ENCODE measurements at places on chromosomes 3 and 15. TPM values are rescaled to one million over a fixed set of nuclear protein-coding genes. Genes with fewer than 3 reads are reported as not detected.

DNA sequence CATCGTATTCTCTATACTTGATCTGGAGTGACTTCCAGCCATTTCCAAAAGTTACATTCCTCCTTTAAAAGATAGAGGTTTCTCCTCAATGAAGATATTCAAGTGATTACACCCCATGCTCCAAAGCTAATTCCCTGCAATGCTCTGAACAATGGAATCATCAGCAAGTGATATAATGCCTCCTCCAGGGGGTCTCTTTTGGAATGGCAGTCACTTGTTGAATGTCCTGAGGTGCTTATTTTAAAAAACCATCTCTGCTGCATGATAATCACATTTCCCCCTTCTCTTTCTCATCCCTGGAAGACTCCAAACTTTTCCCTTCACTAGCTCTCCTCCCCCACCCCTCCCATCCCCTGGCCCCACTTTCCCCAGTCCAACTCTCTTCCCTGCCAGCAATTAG is 2.6 kb downstream of the LHFPL4 start:
- no peak for DNase-seq
- no peaks in the 10 kb centered on the region for H3K27me3 ChIP-seq
- no peak overlapping the region for H3K27ac ChIP-seq
- no peaks in the 10 kb centered on the region for H3K36me3 ChIP-seq
- H3K4me3 ChIP-seq = no peak overlapping the region
- peaks cover 3% of the 10 kb centered on the region for H3K4me1 ChIP-seq

- H3K4me3 ChIP-seq = no peak overlapping the region
- no peak for DNase-seq
- H3K4me1 ChIP-seq = no peaks in the 10 kb centered on the region
Measured at GRCh38 chr3:97831140-97831539, 9.3 kb downstream of the CRYBG3 start.

- no peak for DNase-seq
- no peak overlapping the region for H3K4me3 ChIP-seq
- no peaks in the 10 kb centered on the region for H3K27me3 ChIP-seq
- no peaks in the 10 kb centered on the region for H3K36me3 ChIP-seq
- no peak overlapping the region for H3K27ac ChIP-seq
Measured at GRCh38 chr15:101647251-101647650, 4.9 kb downstream of the TM2D3 start.

- H3K36me3 ChIP-seq = no peaks in the 10 kb centered on the region
- no peak overlapping the region for H3K27ac ChIP-seq
- no peak for DNase-seq
Measured at GRCh38 chr15:24858737-24859601, 95.8 kb upstream of the SNRPN start.

- H3K27ac ChIP-seq = no peak overlapping the region
- H3K4me1 ChIP-seq = no peaks in the 10 kb centered on the region
- H3K27me3 ChIP-seq = no peaks in the 10 kb centered on the region
- H3K4me3 ChIP-seq = no peak overlapping the region
- H3K36me3 ChIP-seq = no peaks in the 10 kb centered on the region
Measured at GRCh38 chr3:180329847-180330246, 272.1 kb upstream of the TTC14 start.

DNA sequence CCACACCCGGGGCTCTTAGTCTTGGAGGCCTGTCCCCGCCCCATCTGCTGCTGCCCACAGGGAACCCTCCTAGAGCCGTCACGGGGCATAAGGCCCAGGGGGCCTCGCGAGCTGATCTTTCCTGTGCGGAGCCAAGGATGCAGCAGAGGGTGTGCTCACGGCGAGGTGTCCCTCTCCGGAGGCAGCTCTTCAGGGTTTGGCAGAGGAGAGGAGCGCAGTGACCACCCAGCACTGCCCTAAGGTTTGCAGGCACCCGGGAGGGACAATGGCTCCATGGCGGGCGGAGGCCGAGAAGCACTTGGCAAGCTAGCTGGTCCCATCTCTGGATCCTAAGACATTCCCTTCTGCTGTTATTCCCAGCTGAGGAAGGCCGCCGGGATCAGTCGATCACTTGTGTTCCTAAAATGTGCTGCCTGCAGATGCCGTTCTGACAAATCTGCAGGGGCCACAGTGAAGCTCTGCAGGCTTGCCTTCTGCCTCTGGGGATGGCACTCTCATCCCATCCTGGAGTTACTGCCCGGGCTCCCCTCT is 47.4 kb upstream of the PCSK6 start:
- H3K4me1 ChIP-seq = no peaks in the 10 kb centered on the region
- H3K27ac ChIP-seq = no peak overlapping the region
- DNase-seq = no peak
- H3K36me3 ChIP-seq = no peaks in the 10 kb centered on the region
- H3K4me3 ChIP-seq = no peak overlapping the region

PRR23B gene
- total RNA-seq = not detected

DNA sequence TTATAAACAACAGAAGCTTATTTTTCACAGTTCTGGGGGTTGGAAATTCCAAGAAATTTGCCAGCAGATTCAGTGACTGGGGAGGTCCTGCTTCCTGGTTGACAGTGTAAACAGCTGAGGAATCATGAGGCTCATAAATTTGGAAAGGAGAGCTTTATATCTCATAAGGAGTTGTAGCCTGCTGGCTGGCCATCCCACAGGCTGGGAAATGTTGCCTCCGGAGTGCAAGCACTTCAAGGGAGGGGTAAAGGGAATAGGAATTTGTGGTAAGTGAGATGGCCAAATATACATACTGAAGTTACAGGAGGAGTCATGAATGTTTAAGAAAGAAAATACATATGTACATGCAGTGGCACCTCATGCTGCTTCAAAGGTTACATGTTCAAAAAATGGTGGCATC is 217.2 kb upstream of the CBLB start:
- no peak overlapping the region for H3K4me3 ChIP-seq
- H3K4me1 ChIP-seq = no peaks in the 10 kb centered on the region
- H3K36me3 ChIP-seq = no peaks in the 10 kb centered on the region

DNA sequence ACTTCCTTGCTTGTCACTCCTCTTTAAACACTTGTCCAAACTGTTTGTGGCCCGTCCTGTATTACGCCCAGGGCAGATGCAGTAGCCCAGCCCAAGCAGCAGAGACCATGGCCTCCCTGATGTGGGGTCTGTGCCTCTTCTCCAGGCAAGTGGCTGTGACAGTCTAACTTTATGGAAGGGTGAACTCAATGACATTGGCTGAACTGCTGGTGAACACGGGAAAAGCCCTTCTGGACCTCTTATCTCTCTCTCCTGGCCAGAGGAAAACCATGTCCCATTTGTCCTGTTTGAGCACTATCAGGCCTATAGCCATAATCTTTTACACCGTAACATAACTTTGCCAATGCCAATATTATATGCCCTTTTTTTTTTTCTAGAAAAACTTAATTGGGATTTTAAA is 67.6 kb downstream of the SMAD3 start:
- no peak overlapping the region for H3K4me3 ChIP-seq
- H3K27ac ChIP-seq = no peak overlapping the region
- no peaks in the 10 kb centered on the region for H3K27me3 ChIP-seq

DNA sequence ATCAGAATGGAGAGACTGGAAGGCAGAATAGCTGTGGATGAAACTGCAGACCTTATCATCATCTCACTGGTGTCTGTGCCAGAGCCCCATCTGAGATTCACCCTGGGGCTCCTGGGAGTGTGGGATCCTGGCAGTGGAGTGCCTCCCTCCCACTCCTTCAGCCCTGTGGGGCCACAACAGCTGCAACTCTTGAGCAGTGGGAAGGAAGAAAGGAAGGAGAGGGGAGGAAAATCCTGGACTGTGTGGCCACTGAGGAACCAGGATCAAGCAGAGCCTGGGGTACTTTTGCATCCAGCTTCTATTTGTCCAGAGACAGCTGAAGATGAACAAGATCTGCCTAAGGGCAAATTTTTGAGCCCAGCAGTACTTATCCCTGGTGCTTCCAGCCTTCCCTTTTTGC is 13.1 kb upstream of the ALDH1A2 start:
- no peaks in the 10 kb centered on the region for H3K4me1 ChIP-seq
- no peaks in the 10 kb centered on the region for H3K27me3 ChIP-seq
- DNase-seq = no peak
- H3K36me3 ChIP-seq = no peaks in the 10 kb centered on the region
- H3K27ac ChIP-seq = no peak overlapping the region

Data from B cell (primary cell).